ENCODE measurements at places on chromosomes 13 and 19. TPM values are rescaled to one million over a fixed set of nuclear protein-coding genes. Genes with fewer than 3 reads are reported as not detected.

GRCh38 chr13:46097015-46097414, 7.8 kb downstream of the CPB2 start:
- no peak for DNase-seq

GRCh38 chr19:38506723-38507550, 73.4 kb downstream of the RYR1 start:
- DNase-seq, result no peak

DNA sequence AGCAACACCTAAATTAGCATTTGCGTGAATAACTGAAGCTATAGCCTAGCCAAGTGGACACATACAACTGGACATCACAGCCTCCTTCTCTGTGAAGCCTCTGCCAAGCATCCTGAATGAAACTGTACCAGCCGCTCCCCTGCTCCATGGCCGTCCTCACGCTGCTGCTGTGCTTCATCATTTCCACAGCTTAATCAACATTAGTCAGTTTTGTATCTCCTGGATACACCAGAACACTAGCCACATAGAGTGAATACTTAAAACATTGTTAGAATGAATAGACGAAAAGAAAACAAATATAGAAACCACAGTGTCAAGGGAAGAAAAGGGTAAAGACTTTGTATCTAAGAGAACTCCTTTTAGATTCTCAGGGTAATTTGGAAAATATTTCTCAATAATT, 1526.9 kb downstream of the EFNB2 start:
- DNase-seq, result peak; percentile 74

GRCh38 chr13:48302871-48303358, 636 bp upstream of the RB1 start:
- no peak for DNase-seq

GRCh38 chr13:44808185-44808584, 181.1 kb downstream of the NUFIP1 start:
- no peak for DNase-seq

DNA sequence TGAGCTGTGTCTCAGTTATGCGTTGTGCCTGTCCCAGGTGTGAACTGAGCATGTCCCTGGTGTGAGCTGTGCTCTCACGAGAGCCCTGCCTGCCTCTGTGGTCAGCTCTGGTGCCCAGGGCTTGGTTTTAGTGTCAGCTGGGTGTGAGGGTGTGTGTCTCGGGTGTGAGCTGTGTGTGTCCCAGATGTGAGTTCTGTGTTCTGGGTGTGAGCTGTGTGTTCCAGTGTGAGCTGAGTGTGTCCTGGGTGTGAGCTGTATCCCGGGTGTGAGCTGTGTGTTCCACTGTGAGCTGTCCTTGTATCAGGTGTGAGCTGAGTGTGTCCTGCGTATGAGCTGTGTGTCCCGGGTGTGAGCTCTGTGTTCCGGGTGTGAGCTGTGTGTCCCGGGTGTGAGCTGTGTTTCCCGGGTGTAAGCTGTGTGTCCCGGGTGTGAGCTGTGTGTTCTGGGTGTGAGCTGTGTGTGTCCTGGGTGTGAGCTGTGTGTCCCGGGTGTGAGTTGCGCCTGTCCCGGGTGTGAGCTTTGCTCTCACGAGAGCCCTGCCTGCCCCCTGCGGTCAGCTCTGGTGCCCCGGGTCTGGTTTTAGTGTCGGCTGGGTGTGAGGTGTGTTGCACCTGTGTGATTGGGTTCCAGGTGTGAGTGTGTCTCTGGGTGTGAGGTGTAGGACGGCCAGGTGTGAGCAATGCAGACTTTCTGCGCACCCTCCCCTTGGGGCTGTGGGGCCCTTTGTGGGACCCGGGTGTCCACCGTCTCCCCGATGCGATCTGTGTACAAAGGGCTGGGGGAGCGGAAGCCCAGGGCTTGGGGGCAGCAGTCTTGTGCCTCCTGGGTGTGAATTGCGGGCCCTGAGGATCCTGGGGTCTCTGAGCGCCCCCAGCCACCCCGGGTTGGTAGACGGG, 7.1 kb upstream of the PEAK3 start:
- no peak for DNase-seq

- peak; percentile 54 for DNase-seq
Measured at GRCh38 chr13:19618977-19619376, 14.5 kb upstream of the MPHOSPH8 start.

GRCh38 chr19:13505761-13506470, 363 bp downstream of the CACNA1A start:
- no peak for DNase-seq

DNA sequence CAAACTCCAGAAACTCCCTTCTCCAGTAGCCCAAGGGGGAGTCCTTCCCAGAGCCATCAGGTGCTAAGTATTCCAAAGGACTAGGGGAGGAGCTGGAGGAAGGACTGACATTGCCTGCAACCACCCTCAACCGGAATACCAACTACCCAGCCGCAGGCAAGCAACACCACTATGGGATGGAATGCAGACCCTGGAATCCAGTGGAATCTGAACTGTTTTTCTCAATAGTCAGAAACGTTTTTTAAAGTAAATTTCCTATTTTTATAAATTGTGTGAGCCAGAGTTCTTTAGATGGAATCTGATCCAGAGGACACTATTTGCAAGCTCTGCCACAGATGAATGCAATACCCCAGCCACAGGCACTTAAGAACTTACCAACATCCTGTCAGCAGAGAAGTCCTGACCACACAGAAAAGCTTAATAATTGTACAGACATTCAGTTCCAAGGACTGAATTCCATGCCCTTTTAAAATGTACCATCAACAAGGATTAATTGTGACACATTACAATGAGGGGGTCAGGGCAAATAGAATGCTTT, 92.1 kb downstream of the USP12 start:
- peak; percentile 94 for DNase-seq

- no peak for DNase-seq
Measured at GRCh38 chr19:39314016-39314728, 6.5 kb downstream of the LRFN1 start.

DNA sequence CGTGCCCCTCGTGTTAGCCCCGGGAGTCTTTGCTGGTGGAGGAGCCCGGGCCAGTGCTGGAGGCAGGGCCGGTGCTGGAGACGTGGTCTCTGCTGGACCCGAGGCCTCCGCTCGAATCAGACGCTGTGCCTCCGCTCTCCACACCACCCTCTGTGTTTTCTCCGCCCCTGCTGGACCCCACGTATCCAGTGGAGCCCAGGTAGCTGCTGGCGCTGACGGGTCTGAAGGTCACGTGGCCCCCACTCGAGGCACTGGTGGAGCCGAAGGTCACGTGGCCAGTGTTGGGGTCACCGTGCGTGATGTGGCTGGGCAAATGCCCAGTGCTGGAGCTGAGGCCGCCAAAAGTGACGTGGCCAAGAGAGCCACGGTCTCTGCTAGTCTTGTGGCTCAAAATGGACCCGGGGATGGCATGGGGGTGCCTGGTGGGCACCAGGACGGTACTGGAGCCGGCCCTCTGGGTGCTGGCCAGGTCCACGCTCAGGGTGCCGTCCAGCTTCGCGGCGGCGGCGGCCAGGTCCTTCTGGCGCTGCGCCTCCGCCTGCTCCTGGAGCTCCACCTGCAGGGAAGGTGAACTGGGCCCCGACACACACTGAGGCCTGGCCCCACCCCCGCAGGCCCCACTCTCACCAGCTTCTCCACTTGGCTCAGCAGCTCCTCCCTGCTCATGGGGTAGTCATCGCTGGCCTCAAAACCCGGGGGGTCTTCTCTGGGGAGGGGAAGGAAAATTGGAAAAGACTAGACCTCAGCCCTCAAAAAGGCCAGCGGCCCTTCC, 27.3 kb downstream of the ZNF114 start:
- DNase-seq, result no peak

GRCh38 chr19:39778763-39779162, at the start of gene LEUTX:
Gene LEUTX (plus strand): TSS chr19:39778854. CDS start chr19:39778921, 67 bp downstream.
- DNase-seq, result no peak

- no peak for DNase-seq
Measured at GRCh38 chr19:39405958-39406655, 540 bp upstream of the ZFP36 start.

- DNase-seq, result no peak
Measured at GRCh38 chr19:10669246-10669645, 15.1 kb downstream of the ILF3 start.

- no peak for DNase-seq
Measured at GRCh38 chr19:10660346-10660745, 6.2 kb downstream of the ILF3 start.

GRCh38 chr19:18158467-18158866, 5.5 kb downstream of the PIK3R2 start:
- no peak for DNase-seq

DNA sequence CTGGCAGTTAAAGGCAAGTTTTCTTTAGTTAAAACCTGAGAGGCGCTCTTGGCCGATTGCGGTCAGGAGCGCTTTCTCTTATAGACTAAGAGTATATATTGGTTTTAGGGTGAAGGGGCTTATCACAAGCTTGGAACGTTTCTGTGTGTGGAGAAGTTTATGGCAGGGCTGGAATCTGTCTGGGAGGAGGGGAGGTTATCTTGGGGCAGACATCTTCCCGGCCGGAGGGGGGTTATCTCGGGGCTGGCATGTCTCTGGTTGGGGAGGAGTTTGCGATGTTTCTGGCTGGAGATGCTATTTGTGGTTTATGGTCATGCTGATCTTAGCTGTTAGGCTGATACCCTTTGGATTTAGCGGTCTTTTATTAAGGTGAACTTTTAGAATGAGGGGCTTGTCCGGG, 18.3 kb downstream of the KDM4B start:
- peak; percentile 45 for DNase-seq

DNA sequence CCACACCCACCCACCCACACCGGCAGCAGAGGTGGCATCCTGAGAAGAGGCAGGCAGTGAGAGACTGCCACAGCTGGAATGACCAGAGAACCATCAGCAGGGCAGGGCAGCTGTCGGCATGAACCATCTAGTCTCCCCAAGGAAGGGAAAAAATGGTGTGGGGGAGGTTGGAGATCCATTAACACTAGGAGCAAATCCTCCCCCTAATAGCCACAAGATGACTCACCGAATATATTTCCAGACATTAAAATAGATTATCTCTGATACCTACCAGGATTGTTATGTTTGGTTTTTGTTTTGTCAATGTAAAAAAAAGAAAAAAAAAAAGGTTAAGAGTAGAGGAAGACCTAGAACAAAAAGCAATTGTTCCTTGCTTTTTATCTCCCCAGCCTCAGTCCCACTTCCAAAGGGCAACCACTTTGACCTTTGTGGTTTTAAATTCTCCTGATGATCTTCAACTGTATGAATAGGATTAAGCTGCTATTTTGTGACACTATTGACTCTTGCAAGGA, 34.2 kb downstream of the THSD1 start:
- peak; percentile 32 for DNase-seq

DNA sequence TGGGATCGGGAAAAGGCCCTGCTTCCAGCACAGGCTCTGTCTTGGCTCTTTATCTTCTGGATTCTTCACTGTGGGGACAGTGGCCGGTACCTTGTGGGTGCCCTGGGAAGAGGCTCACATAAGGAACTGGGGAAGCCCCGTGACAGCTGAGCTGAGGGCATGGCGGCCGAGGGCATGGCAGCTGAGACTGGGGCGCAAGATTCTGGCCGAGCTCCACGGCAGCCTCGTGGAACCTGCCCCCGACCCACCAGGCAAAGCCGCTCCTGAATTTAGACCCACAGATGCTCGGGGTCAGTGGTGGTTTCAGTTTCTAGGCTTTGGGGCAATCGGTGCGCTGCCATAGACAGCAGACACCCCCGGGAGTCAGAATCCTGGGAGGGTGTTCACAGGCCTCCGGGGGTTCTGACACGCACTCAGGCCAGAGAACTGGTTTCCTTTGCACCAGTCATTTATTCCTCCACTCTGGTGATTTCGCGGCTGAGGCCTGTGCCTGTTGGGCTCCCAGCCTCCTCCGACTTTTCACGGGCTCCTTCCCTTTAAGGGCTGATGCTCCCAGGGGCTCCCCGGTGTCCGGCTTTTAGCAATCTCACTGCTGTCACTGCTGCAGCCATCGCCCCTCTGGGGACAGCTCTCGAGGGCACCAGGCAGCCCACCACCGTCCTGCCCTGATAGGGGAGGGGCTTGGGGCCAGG, 117.6 kb downstream of the TEX29 start:
- DNase-seq, result no peak

- DNase-seq, result no peak
Measured at GRCh38 chr13:109792416-109793059, 6.2 kb upstream of the IRS2 start.

GRCh38 chr13:73633817-73634460, 500.3 kb downstream of the KLF12 start:
- no peak for DNase-seq

DNA sequence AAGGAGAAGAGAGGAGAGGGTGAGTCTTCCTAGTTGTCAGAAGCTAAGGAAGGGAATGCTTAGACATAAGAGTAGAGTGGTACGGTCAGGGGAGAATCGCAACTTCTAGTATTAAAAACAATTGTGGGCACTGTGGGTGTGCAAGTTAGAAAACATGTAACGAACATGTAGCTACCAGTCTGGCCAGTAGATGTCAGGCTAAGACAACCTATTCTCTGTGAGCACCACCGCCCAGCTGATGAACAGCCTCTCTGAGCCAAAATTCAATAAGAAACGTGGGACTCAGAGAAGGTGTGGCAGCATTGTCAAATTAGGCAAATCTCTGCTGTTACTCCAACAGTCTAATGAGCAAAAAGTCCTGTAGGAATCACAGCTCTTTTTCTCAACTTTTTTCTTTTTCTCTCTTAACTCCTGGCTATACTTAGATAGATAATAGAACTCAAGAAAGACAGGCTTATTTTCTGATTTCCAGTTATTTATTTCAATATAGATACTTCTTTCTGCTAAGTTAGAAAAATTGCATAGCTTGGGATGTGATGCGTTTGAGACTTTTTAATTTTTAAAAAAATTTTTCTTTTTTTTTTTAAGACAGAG, 186.2 kb downstream of the USP12 start:
- DNase-seq, result peak; percentile 89

ZNF606 gene
- total RNA-seq, result 17.5 TPM

KLK3 gene
- total RNA-seq, result not detected

CALR3 gene
- total RNA-seq, result not detected

METTL21C gene
- total RNA-seq, result 0.17 TPM

ZNF90 gene
- 2.8 TPM for total RNA-seq

ZNF345 gene
- total RNA-seq, result 2.8 TPM

ERICH4 gene
- total RNA-seq, result not detected

CCDC169 gene
- total RNA-seq, result 3.3 TPM

PNMA8C gene
- total RNA-seq, result 0.17 TPM

RNF17 gene
- not detected for total RNA-seq

ERICH6B gene
- not detected for total RNA-seq

ATP11A gene
- 7.8 TPM for total RNA-seq

ZNF575 gene
- total RNA-seq, result 0.26 TPM

ZNF112 gene
- total RNA-seq, result 9.1 TPM

CABP5 gene
- total RNA-seq, result not detected

Measured in fibroblast of lung (primary cell).